ENCODE measurements at places on chromosomes 6 and 20.
A peak's percentile ranks its signal among the peaks of the same experiment; 100 is the strongest.

GRCh38 chr6:147829835-147830234 lies 321.3 kb downstream of the SAMD5 start:
- no peak for DNase-seq

- DNase-seq = no peak
These were observed 3.4 kb upstream of the TBC1D7 start for GRCh38 chr6:13331516-13332348.

DNA sequence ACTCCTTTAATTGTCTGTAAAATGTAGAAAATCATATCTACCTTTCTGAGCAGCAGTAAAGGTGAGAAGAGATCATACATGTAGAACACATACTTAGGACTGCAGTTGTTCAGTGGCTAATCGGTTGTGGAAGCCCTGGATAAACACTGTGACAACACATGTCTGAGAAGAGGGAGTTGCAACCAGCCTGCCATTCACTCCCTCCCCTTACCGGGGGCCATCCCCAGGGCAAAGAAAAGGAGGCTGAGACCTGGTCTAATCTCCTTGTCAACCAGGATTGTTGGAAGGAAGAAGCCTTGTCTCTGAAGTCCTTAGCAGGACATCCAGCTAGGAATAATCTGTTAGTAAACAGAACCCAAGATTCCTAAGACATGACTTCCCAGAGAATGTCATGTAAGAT lies 462.5 kb upstream of the AGPAT4 start:
- DNase-seq = no peak

GRCh38 chr6:129685662-129686031 lies 24.3 kb downstream of the ARHGAP18 start:
- DNase-seq = no peak

GRCh38 chr20:5127859-5128424 lies 1.1 kb downstream of the CDS2 start:
- no peak for DNase-seq

DNA sequence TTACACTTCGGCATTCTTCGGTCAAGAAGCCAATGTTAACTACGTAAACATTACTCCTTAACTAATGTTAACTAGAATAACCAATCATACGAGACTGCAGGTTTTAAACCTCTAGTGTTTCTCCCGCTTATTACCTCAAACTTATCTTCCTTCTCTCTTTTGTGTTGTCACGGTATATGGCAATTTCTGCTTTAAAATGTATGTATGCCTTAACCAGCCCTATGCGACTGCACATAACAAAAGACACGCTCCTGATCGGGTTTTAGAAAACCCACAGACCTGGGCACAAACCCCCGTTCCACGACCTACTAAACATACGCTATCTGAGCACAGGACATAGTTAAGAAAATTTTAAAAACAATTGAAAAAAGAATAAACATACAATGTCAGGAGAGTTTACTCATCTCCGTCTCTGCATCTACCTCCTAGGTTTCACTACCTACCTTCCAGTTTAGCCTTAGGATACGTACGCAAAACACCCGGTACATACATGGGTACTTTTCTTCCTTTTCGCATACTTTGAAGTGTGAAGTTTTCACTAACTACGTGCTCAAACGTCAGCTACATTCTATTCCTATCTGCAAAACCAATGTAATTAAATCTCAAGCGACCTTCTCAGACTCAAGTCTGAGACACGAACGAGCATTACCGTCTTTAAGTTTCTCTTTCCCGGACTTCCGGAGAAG lies 1.1 kb downstream of the CD164 start:
- DNase-seq = peak; percentile 10

GRCh38 chr6:39471954-39472659 lies 149.6 kb upstream of the KCNK16 start:
- no peak for DNase-seq

DNA sequence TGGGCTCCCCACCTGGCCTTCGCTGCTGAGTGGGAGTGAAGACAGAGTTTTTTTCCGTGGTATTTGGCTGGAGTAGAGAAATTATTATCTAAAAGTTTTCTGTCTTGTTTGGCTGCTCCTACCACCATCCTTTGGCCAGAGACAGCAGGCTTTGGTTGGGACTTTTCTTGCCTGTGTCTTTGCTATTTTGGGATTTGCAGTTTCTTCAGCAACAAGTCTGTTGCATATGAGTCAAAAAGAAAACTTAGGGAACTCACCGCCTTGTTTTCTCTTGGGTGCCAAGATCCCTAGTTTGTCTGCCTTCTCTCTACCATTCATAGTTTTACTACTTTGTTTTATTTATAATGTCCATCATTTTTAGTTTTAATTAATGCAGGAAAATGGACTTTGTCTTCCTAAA lies 683.8 kb downstream of the DOK5 start:
- DNase-seq = no peak

GRCh38 chr6:159758031-159759001 lies 3.5 kb upstream of the ACAT2 start:
- peak; percentile 41 for DNase-seq

DNA sequence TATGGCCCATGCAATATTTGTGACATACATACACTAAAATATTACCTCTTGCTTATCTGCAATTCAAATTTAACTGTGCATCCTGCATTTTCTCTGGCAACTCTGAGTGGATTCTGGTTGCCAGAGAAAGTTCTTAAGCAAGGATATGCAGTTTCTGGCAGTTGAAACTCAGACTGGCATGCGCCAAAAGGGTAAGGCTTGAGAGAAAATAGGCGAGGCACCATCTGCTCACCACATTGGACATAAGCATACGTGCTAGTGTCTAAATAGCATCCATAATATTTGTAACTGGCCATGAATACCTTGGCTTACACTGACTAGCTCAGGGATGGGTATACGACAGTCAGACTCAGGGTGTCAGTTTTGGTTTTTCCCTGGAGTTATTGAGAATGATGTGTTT lies 465.1 kb downstream of the DOK5 start:
- DNase-seq = no peak

DNA sequence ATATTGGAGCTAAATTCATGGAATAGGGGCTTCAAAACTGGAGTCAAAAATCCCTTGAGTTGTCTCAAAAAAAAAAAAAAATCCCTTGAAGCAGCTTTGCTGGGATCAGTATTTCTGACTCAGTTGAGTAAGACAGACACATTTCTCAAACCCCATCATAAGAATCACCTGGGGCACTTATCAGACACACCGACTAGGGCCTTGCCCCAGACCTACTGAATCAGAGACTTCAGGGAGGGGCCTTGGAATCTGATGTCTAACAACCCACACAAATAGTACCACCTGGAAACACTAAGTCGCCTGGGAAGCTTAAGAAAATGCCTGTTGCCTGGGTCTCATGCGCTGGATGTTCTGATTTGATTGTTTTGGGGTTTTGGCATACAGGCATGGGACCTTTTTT lies 44.9 kb upstream of the RNF144B start:
- no peak for DNase-seq

- DNase-seq = no peak
These were observed 9.8 kb downstream of the RGS17 start for GRCh38 chr6:153121311-153121710.

- no peak for DNase-seq
These were observed 215.3 kb downstream of the RNGTT start for GRCh38 chr6:88748141-88748540.

DNA sequence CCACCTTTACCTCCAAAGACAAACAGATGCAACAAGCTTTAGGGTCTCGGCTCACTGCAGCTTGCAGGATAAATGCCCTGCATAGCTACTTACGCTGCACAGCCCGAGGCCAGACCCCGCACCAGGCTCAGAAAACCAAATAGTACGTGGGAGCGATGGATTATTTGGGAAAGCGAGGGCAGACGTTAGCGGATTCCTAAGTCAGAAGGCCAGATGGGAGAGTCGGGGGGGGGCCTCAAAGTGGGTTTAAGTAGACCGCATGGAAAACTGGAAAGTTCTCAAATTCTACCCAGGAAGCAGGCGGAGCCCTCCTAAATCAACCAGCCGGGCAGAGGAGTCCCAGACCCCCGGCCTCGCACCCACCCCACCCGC lies 382 bp downstream of the SFT2D1 start:
- peak; percentile 40 for DNase-seq

DNA sequence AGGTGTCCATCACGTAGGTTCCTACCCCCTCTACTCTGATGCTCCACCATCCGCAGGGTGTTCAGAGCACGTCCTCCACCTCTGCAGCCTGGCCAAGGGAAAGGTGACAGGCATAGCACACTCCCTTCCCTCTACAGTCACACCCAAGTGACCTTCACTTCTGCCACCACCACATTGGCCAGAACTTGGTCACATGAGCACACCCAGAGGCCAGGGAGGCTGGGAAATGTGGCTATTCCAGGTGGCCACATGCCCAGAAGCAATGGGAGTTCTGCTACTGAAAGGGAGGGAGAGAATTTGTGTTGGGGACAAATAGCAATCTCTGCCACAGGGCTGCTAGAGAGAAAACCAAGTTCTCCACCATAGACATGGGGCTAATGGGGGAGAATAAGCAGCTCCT lies 180.3 kb downstream of the NFATC2 start:
- DNase-seq = no peak

GRCh38 chr20:46701556-46701955 lies 7.9 kb upstream of the SLC2A10 start:
- DNase-seq = peak; percentile 74

DNA sequence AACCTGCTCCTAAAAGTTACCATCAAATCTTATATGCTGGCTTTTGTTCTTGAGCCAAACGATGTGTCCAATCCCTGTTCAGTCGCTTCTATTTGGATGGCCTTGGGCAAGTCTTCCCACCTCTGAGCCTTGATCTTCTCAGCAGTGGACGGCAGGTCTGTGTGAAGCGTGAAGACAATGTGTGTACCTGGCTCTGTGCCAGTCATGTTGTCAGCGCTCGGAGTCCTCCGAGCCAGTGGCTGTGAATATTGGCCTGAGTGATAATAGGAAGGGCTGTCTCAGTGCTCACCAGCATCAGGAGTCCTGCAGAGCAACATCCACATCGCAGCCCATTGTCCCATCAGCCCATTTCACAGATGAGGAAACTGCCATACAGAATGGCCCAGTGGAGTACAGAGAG lies 219.0 kb downstream of the CDC5L start:
- no peak for DNase-seq

DNA sequence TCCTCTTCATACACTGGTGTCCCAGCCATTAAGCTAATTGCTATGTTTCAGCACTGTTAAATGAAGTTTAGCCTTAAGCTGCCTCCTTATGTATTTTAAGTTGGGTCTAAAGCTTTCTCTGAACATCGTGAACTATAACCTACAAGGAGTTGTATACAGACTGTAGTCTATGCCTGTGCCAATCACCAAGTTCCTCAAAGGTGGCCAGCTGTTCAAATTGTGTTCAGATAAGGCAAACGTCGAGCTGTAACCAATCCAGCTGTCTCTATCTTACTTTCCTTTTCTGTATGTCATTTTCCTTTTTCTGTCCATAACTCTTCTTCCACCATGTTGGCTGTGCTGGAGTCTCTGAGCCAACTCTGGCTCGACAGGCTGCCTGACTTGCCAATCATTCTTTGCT lies 199.6 kb downstream of the OGFRL1 start:
- DNase-seq = no peak

DNA sequence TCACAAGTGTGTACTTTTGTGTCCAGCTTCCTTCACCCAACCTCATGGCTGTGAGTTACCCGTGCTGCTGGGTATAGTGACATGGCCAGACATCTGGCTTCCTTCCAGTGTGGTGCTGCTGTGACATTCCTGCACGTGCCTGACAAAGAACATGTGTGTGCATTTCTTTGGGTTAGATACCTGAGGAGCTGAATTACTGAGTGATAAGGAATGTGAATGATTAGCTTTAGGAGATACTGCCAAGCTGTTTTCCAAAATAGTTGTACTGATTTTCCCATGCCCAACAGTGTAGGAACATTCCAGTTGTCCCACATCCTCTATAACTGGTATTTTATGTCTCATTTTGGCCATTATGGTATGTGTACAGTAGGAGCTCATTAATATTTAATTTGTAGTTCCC lies 132.5 kb downstream of the PREX1 start:
- peak; percentile 31 for DNase-seq

DNA sequence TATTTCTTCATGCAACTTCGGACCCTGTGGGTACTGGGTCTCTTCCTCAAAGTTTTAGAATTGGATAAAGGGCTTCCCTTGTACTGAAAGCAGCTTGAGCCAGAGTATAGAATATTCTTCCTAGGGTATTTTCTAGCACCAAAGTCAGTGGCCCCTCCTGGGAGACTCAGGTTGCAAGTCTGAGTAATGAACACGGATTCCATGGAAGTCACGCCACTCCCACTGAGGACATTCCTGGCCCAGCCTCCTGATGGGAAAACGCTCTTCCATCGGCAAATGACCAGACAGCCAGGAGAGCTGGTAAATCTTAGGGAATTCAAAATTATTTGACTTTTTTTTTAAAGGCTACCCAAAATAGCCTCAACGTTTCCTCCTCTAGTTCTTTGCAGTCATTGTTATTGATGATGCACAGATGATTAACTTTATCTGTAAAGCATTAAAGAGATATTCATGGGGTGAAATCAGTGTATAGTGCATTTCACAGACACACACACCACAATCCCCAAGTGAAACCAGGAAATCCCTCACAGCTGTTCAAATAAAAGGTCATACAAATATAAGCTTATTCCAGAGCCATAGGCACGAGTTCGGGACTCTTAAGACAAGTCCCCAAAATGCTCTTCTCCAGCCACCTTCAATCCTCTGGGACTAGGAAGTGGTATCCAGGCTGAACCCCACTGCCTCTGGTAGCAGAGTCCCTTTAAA lies 248.8 kb downstream of the SOD2 start:
- no peak for DNase-seq

- DNase-seq = no peak
These were observed 74.0 kb upstream of the TOP1 start for GRCh38 chr20:40954521-40955165.

- DNase-seq = no peak
These were observed 125.0 kb upstream of the DOK5 start for GRCh38 chr20:54350415-54350814.

DNA sequence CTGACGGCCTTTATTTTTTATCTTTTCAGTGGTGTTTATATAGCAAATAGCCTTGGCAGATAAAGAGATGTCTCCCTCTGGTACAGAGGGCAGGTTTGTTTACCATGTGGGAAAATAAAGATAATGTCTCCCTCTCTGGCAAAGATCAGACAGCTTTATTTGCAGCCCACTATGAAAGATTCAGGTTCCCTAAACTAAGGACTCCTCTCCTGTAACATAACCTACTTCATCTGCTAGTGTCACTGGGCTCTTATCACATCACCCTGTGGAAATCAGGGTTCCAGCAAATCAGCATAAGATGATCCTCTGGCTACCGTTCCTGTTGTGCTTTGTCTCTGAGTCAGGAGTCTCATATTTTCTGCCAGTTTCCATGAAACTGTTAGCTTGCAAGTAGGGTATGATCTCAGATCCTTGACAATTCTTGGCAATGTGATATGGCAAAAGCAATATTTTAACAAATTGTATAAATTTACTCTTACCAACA lies 3.1 kb downstream of the FBXL4 start:
- DNase-seq = peak; percentile 17

DNA sequence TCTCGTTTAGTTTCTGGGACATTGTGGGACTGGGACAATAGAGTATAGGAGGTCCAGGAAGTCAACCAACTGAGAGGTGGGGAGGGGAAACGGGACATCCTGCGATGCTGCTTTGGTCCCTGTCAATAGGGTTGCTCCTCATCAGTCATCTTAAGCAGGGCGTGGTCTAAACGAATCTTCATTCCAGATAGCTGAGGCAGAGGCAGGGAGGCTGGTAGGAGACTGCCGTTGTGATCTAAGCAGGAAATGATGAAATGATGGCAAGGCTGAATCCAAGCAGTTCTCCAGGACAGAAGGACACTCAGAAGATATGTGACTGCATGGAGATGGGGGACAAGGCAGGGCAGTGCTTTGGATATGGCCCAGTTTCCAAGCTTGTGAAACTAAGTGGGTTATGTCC lies 953.4 kb downstream of the KIF16B start:
- no peak for DNase-seq

GRCh38 chr20:62319346-62319909 lies 16.6 kb downstream of the ADRM1 start:
- no peak for DNase-seq

- DNase-seq = peak; percentile 32
These were observed 930.1 kb upstream of the GJE1 start for GRCh38 chr6:141202626-141203025.

All from AG08395 (cell line).